ENCODE measurements at places on chromosomes 4 and X.

DNA sequence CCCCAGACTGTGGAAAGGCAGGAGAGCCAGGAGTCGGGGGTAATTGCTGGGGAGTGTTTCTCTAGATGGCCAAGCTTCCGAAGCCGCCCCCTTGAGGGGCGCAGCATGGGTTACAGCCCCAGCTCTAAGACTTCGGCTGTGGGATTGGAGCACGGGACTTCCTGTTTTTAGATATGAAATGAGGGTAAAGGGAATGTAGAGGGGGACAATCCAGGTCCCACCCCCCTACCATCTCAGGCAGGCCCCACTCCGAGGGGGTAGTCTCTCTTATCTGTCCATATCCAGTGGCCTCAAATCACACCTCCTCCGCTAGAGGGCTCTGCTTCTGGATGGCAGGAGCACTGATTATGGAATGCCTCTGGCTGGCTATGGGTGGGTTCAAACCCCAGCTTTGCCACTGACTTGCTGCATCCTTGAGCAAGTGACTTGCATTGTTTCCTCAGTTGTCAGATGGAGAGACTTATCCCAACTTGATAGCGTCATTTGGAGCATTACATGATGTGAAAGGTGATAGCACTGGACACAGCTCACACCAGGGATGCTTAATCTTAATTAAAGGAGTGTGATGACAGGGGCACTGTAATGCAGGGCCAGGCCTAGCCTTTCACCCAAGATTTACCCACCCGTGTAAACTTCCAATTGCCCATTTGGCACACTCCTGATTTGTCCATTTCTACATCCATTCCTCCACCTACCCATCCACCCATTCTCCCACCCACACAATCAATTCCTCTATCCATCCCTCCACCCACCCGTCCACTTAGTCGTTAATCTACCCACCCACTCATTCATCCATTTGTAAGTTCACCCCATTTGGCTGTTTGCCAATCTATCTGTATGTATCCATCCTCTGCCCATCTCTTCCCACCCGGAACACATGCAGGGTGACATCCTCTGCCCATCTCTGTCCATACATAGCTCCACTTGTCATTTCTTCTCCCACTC lies 848 bp upstream of the KCND1 start:
- DNase-seq: no peak

GRCh38 chr4:4521731-4522130 lies 20.1 kb downstream of the STX18 start:
- no peak for DNase-seq

- DNase-seq: no peak
Observed at GRCh38 chrX:115547448-115547847, 13.5 kb upstream of the PLS3 start.

- DNase-seq: no peak
Observed at GRCh38 chr4:11743976-11744375, 315.3 kb upstream of the HS3ST1 start.

DNA sequence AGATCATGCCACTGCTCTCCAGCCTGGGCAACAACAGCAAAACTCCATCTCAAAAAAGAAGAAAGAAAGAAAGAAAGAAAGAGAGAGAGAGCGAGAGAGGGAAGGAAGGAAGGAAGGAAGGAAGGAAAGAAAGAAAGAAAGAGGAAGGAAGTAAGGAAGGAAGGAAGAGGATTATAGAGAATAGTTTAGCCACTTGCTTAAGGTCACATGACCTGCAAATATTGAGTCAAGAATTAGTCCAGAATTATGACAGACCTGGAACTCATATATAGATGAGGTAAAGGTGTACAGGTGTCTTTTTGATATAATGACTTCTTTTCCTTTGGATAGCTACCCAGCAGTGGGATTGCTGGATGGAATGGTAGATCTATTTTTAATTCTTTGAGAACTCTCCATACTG lies 25.6 kb upstream of the ANTXR2 start:
- no peak for DNase-seq

- no peak for DNase-seq
Observed at GRCh38 chrX:29496636-29497180, 718.7 kb upstream of the MAGEB2 start.

- no peak for DNase-seq
Observed at GRCh38 chrX:10901290-10901633, 209.9 kb upstream of the HCCS start.

DNA sequence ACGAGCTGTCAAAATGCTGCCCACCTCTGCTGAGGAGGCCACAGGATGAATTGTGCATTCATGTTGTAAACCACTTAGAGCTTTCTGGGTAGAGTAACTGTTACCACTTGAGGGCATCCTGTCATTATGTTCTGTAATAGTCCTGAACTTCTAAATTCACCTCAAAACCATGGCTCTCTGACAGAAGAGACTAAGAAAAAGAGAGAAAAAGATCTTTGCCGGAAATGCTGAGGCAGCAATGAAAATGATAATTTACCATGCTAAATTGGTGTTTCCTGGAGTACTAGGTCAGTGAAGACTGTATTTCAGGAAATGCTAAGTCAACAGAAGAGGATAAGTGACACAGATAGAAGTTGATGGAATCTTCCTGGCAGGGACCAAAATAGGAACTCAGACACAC lies 942.3 kb upstream of the SLIT2 start:
- no peak for DNase-seq

- no peak for DNase-seq
Observed at GRCh38 chr4:2825740-2826139, 17.9 kb upstream of the ADD1 start.

DNA sequence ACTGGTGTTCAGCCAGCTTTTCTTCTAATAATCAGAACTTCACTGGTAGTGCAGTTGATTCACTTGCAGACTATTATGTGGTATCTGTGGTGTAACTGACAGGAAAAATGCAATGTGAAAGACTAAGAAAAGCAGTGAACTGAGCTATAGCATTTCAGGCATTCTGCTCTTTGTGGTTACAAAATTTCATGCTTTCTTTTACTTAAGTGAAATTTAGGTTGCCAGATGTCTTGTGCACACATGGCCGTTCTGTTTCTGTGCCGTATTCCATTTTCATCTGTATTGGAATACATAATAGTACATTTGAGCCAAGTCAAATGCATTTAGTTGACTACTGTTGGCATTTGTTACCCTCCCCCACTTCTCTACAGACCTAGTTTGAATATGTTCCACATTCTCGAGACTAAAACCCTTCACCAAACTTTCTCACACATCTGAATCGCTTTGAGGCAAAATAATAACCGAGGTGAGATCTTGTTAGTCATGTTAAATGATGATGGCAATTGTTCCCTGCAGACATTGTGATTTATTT lies 8.2 kb downstream of the RTL3 start:
- DNase-seq: peak; percentile 67

DNA sequence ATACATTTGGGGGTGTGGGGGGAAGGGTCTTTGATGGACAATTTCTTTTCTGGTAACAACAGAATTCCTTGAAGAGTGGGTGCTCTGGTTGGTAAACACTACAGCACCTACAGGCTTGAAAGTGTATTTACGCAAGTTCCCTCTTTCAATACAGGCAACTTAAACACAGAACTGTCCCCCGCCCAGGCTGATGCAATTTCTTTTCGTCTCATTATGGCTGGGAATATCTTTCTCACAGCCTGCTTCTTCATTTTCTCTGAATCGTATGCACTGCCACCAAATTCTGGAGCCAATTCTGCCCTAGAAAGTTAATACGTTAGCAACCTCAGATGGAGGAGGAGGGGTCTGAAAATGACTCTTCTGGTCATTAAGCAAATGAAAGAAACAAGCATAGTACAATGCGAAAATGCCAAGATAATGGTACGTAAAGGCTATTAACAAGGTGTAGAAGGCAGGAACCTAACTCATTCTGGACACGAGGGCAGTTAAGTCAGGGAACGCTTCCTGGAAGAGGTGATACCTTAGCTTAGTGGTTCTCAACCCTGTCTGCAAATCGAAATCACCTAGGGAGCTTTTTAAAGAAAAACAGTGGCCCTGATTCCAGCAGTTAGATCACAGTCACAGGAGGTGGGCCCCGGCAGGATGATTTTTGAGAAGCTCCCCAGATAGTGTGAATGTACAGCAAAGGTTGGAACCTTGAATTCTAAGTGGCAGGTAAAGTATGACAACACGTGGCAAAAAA lies 1.0 kb downstream of the AGA start:
- DNase-seq: peak; percentile 25

DNA sequence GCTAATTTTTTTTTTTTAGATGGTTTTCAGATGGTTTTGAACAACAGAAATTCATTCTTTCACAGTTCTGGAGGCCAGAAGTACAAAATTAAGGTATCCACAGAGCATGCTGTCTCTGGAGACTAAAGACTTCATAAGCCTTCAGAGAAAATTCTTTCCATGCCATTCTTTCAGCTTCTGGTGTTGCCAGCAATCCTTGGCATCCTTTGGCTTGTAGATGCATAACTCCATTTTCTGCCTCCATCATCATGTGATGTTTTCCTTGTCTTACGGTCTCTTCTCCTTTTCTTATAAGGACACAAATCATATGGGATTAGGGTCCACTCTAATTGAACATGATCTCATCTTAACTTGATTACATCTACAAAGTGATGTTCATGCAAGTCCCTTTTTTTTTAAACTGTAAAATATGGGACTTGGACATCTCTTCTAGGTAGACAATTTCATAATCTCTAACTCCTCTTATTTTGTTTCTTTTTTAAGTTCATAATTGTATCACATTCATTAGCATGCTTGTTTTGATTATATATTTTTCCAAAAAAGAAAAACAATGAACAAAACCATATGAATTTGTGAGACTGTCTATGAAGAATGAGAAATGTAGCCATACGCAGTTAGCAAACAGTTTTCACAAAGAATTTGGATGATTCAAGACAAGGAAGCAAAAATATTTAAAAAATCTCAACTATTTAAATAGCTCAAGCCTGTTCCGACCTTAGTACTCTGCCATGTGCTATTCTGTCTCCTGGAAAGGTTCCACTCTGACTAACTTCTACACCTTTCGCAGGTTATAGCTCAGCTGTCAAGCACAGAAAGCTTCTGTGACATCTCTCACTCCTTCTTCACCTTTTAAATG lies 53.1 kb upstream of the GIMD1 start:
- DNase-seq: no peak

GRCh38 chr4:138217567-138217966 lies 24.6 kb downstream of the SLC7A11 start:
- DNase-seq: no peak

DNA sequence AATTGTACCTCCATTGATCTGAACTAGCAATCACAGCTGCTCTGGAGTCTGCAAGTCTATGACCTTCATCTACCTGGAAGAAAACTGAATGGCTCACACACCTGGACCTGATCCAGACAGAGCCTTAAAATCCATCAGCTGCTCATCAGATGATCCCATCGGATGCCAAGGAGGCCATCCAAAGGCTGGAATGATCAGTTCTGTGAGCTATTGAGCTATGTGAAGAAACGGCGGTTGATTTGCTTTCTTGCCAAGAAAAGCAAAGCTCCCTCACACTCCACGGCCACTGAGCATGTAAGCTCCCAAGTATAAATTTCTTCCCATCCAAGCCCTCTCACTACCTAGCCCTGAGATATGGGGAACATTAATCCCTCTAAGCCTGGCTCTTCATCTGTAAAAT lies 63.1 kb downstream of the RELL1 start:
- DNase-seq: no peak

GRCh38 chr4:39996811-39997210 lies 19.1 kb upstream of the PDS5A start:
- no peak for DNase-seq

DNA sequence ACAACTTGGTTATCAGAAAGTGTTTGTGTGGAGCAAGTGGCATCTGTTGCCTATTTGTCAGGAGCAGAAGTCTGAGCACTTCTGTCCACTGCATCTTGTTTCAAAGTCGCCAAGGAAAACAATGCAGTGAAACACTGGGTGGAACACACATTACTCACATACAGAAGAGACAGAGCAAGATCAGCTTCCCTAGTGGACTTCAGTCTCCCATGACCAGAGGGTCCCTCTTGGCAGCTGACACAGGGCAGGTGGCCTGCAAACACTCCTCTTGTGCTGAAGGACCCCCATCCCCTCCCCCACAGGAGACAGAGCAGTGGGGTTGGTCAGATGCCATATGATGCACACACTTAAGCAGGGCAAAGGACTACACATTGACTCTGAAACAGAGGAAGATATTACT lies 3.6 kb upstream of the BBS12 start:
- no peak for DNase-seq

- DNase-seq: no peak
Observed at GRCh38 chrX:130981836-130982235, 76.3 kb upstream of the ARHGAP36 start.

DNA sequence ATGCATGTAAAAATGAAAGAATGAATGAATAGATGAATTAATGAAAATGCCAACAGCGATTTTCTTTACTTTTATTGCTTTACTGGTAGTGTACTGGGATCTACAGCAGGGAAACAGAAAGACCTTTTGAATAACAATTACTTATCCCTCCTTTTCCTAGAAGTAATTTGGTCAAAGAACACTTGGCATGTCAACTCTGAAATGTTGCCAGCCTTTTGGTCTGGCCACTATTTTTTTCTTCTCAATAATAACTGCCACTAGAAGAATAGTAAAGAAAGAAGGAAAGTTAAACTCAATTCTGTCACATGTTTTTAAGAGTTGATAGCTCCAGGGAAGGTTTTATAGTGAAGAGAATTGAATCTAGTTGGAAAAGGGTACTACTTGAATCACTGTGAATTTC lies 52.9 kb downstream of the EPHA5 start:
- no peak for DNase-seq

DNA sequence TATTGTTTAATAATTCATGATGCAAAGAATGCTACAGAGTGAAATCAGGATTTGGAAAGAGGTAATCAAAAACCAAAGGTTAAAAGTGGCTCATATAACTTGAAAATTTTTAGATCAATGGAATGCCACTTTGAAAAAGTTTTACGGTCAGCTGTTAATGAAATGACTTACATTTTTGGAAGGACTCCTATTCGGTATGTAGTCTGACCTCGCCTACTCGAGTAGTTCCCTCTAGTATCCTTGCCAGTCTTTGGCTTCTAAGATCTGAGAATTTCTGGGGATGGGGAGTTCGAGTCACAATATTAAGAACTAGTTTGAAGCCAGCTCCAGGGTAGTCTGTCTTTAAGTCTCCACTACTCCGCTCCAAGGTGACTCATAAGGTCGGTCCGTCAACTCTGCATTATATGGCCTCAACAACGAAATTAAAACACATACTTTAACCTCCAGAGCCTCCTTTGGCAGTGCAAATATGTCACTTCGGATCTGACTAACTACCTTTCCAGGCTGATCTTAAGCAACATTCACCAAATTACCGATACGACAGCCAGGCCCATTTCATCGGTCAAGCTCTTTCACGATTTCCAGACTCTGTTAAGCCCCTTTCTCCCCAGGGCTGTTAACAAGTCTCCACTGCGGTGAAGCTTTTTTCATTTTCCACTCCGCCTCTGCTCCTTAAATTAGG lies 733 bp upstream of the NAA15 start:
- DNase-seq: no peak

GRCh38 chr4:14679906-14680305 lies 322.4 kb upstream of the CPEB2 start:
- no peak for DNase-seq

GRCh38 chr4:127309369-127310102 lies 323.2 kb upstream of the INTU start:
- DNase-seq: no peak

GRCh38 chr4:178462710-178463109 lies 1020.5 kb upstream of the AGA start:
- DNase-seq: no peak

Data from thymus (tissue), 14 donors.